ENCODE measurements at places on chromosomes 4 and X.

GRCh38 chr4:6749340-6750171, 33.0 kb upstream of the KIAA0232 start:
- DNase-seq = no peak

- no peak for DNase-seq
Observed at GRCh38 chr4:93897559-93897958, 69.0 kb downstream of the ATOH1 start.

DNA sequence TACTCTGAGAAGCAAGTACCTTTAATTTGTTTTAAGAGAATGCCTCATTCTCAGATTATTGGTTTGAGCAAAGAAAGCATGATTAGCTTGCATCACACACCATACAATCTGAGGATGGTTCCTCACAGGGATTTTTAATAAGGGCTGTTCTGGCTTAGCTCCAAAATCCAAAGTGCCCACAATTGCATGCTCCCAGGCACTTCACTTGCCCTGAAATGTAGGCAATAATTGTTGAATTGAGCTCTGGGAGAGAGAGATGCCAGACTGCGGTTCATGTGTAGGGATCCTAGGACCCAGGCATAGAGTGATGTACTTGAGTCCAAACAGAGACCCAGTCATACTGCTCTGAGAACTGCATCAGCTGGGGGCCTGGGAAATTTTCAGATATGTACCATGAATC, 358.4 kb upstream of the CXorf51B start:
- DNase-seq = no peak

DNA sequence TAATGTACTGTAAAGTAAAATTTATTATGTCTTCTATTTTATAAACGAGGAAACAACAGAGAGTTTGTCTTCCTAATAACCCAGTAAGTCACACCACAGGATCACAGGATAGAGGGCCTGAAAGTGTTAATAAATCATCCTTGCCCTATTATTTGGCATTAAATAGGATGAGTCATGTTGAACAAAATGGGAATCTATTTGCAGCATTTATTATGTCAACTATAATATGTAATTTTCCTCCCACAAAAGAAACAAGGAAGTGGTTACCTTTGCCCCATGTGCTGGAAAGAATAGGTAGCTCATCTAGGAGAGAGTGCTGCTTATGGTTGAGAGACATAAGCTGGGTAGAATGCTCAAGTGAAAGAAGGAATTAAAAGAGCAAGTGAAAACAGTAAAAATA, 237.6 kb upstream of the NDST3 start:
- DNase-seq = no peak

GRCh38 chr4:147984065-147984777, 252.3 kb downstream of the ARHGAP10 start:
- peak; percentile 27 for DNase-seq

DNA sequence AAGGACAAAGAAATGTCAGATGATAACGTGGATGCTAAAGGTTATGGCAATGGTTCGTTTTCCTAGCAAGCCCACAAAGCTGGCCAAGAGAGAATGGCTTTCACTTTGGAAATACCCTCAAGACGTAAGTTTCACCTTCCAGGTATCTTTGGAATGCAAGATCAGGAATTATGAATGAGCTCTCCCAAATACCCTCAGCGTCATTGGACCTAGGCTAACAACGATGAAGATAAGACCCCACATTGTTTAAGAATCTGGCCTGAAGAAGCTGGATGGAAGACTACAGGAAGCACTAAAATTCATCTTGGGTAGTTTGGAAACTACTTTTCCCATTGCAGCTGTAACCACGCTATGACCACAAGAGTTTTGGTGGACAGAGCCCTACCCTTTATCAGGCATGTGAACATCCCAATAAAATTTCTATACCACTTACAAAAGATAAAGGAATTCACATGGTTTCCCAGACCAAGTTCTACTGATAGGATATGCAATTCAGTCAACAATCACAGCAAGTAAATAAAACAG, 111.9 kb downstream of the KDR start:
- DNase-seq = no peak

- DNase-seq = no peak
Observed at GRCh38 chrX:100654261-100654660, 10.3 kb downstream of the SRPX2 start.

DNA sequence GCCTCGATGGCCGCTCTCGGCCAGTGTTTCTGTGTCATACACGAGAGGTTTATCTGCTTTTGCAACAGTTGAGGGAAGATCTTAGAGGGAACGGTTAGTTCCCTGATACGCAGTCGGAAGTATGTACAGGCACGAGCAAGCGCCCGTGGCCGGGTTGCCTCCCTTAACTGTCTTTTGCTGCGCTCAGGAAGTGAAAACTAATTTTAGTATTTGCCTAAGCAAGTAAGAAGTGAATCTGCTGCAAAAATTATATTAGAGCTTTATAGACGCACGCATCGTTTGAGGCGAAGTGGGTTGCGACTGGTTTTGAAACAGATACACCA, 695 bp downstream of the MTM1 start:
- DNase-seq = no peak

DNA sequence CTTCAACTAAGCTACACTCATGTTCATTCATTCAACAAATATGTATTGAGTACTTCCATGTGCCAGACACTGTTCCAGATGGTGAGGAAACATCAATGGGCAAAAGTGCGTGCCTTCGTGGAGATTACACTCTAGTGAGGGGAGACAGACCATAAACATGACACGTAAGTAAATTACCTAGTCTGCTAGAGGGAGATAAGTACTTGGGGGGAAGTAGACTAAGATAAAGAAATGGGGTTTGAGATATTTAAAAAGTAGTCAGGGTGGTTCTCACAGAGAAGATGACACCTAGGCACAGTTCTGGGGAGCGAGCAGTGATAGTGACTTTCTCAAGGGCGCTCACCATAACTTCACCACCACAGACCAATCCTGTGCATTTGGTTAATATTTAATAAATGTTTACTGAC, 11.7 kb downstream of the JCHAIN start:
- no peak for DNase-seq

- DNase-seq = no peak
Observed at GRCh38 chr4:176125063-176125462, 59.4 kb downstream of the WDR17 start.

DNA sequence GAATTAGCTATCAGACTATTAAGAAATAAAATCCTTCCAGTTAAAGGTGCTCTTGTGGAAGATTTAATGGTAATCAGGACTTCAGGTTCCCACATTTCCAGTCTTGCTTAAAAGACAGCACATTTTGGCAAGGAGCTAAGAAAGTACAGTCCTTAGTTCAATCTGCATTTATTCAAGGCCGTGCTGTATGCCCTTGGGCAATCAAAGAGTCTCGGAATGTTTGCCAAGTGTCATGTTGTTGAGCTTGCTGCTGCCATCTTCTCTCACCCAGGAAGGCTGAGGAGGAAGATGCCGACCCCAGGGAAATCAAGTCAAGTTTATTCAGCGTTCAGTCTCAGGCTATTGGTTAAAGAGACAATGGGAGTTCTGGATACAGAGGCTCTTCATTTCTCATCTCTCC, 388.1 kb upstream of the IGFBP7 start:
- no peak for DNase-seq

GRCh38 chr4:44651425-44651824, at the start of gene YIPF7:
TSS of gene YIPF7 (minus strand) at chr4:44651625. CDS start at chr4:44650100, 1,525 bp downstream.
- DNase-seq = no peak

- DNase-seq = no peak
Observed at GRCh38 chr4:128338634-128339355, 51.2 kb upstream of the PGRMC2 start.

GRCh38 chr4:38323141-38323641, 340.8 kb upstream of the KLF3 start:
- no peak for DNase-seq

GRCh38 chrX:40282946-40283660, 185.3 kb upstream of the BCOR start:
- DNase-seq = no peak

GRCh38 chrX:70293621-70294020, 3.7 kb downstream of the KIF4A start:
- no peak for DNase-seq

DNA sequence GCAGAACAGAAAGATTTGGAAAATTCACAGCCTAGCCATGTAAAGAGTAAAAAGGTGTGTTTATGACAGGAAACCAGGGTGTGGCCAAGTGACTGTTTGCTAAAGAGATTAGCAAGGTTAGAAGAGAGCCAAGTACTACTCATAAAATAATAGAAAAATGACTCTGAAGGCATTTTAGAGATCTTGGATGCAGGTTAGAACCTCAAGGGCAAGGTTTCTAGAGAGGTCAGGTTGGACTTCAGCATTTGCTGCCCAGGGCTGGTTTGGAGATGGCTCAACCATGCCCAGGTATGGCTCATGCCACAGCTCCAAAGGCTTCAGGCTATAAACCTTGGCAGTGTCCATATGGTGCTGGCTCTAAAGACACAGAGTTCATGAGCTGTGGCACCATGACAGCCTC, 40.6 kb upstream of the ADGRA3 start:
- DNase-seq = no peak

DNA sequence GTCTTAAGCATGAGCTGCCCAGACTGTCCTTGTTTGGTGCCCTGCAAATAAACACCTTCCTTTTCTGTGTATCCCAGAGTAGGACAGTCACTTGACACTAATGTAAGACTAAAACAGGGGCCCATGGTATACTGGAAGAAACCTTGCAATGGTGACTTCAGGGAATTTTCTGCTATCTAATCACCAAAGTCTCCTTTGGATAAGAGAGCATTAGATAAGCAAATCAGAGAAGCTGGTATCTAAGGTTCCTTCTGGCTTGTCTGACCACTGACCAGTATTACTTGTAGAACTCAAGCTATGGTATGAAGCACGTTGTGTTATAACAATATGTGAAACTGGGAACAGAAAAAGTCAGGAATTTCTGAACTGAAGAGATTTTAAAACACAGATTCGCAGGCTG, 173.9 kb downstream of the COL25A1 start:
- DNase-seq = no peak

DNA sequence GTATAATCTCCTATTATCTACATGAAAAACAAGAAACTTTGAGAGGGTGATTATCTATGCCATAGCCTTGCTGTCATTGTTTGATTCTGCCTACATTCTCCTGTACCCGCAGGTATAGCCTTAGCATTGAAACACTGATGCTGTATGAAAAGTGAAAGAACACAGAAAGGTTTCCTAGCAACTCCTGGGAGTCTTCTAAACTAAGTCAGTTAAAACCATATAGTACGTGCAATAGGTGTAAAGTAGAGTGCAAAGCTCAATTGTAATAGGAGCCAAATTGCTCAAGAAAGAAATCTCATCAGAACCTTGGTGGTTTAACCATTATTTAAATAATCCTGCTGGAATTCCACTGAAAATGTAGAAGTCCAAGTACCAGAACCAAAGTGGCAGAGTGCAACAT, 489.7 kb downstream of the PCDH10 start:
- no peak for DNase-seq

GRCh38 chrX:25600776-25601175, 537.4 kb upstream of the MAGEB18 start:
- no peak for DNase-seq

DNA sequence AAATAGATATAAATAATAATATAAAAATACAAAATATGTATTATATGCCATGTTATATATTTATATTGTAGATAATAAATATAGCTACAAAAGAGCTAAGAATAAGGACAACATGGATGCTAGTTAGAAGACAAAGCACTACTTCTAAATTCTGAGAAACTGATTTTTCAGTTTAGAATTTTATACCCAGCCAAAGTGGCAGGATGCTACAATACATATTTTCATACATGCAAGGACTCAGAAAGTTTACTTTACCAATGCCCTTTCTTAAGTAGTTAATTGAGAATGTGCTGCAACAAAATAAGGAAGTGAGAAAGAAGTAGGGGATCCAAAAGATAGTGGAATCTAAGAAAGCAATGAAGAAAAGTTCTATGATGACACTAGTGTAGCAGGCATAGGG, 64.5 kb downstream of the PDE5A start:
- no peak for DNase-seq

DNA sequence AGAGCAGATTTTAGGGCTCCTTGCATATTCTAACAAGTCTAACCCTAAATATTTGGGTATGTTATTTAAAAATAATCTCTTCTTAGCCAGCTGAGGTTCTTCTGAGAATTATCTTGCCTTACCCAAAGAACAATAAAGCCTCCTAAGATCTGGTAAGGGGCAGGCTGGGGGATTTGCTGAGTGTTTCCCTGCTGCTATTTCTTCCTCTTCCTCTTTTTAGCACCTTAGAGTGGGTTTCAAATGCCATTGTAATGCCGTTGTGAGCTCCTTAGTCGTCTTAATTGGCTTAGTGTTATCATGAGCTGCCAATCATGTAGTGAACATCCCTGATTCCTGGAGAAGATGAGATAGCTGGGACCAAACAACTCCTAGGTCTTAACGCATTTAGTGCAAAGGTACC, 15.4 kb downstream of the STOX2 start:
- DNase-seq = no peak

GRCh38 chrX:17606231-17606630, 131.1 kb upstream of the SCML1 start:
- no peak for DNase-seq

GRCh38 chr4:98470831-98471230, 187.6 kb downstream of the TSPAN5 start:
- DNase-seq = no peak
